T-cell (primary cell): ENCODE measurements at places on chromosomes 5 and 9.

GRCh38 chr9:99039505-99040182 lies 65.3 kb upstream of the TGFBR1 start:
- no peak for DNase-seq

GRCh38 chr9:99011161-99011709 lies 67.5 kb downstream of the COL15A1 start:
- DNase-seq: no peak

- no peak for DNase-seq
These were observed 428.8 kb upstream of the CLINT1 start for GRCh38 chr5:158287643-158288271.

DNA sequence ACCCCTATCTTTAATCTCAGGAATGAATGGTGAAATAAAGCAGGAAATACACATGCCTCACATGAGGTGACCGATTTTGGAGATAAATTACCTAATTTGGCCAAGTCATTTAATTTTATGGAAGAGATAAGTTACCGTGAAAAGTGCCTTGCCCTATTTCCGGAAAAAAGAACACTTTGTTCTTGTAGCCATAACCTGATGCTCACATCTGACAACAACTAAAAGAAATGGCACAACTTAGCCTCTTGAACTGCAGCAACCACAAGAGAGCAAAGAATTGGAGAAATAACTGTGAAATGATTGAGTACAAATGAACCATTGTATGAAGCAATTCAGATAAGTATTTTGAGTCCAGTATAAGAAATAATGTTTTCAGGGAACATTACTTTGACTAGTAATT lies 628.1 kb upstream of the TYRP1 start:
- no peak for DNase-seq

GRCh38 chr9:5953743-5954707 lies 61.4 kb downstream of the RANBP6 start:
- no peak for DNase-seq

GRCh38 chr5:59001154-59001553 lies 418.3 kb downstream of the RAB3C start:
- no peak for DNase-seq

GRCh38 chr9:73773896-73774295 lies 622.2 kb downstream of the ANXA1 start:
- no peak for DNase-seq

- no peak for DNase-seq
These were observed 555.3 kb upstream of the PTGER4 start for GRCh38 chr5:40124367-40124766.

GRCh38 chr9:89466451-89467277 lies 31.2 kb downstream of the SEMA4D start:
- DNase-seq: no peak

- no peak for DNase-seq
These were observed 95.8 kb downstream of the CNTLN start for GRCh38 chr9:17230646-17231045.

- DNase-seq: no peak
These were observed 59.5 kb upstream of the PCSK1 start for GRCh38 chr5:96492459-96493047.

DNA sequence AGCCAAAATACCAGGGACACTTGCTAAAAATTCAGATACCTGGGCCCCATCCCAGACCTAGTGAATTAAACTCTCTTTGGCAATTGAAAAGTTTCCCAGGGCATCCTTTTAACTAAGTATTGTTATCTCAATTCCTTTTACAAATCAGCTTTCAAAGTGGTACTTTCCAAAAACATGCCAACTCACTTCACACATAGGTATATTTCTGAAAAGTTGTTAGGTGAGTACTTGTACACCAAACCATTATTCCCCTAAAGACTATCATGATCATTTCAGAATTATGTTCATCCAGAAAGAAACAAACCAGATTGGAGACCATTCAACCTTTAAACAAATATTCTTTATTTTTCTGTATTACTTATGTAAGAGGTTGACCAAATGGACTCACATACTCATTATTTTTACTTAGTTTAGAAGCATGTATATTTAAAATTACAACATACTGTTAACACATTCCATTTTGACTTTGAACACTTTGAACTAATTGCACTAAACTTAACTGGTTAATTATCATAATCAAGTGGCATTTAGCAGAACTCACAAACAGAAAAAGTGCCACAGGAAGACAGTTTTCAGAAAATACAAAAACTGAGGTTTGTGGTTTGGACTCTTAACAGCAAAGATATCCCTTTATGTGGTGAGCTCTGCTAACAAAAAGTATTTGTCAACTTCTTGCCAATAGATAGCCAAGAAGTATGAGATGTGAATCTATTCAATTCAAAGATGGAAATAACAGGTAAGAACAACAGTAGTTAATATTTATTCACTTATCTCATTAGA lies 40.7 kb downstream of the KIAA0825 start:
- DNase-seq: no peak
